ENCODE measurements at places on chromosomes 5 and 9.

- DNase-seq, result no peak
Observed at GRCh38 chr9:76917299-76917698, 11.4 kb upstream of the PRUNE2 start.

GRCh38 chr5:41721516-41721915, 148.7 kb downstream of the OXCT1 start:
- no peak for DNase-seq

- DNase-seq, result no peak
Observed at GRCh38 chr5:87686975-87687374, 274.2 kb upstream of the CCNH start.

DNA sequence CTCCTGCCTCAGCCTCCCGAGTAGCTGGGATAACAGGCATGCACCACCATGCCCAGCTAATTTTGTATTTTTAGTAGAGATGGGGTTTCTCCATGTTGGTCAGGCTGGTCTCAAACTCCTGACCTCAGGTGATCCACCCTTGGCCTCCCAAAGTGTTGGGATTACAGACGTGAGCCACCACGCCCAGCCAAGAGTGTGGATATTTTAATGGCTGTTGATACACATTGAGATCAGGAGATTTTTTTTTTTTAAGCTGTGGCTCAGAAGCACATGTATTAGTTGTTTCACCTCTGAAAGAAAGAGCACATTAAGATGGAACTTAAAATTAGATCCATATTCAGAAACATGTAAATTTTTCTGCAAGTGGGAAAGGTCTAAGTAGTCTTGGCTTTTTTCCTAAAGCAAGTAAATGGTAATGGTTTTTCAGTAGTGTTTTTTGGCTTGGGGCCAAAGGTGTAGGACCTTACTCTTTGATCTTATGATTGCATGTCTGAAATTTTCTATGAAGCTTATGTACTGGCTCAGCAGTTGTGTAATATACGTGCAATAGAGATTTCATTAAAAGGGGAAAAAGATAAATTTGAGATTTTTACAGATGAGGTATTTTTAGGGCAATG, 9.9 kb downstream of the RBM27 start:
- no peak for DNase-seq

GRCh38 chr9:127022913-127023660, 99.3 kb downstream of the ANGPTL2 start:
- no peak for DNase-seq

All from CD4-positive, alpha-beta T cell treated with Interleukin-6 at 100 ng/mL for 8 hours (primary cell).